ENCODE measurements at places on chromosomes 5 and 9. TPM values are rescaled to one million over a fixed set of nuclear protein-coding genes. Genes with fewer than 3 reads are reported as not detected.

- peak overlapping the region; percentile 49 for H3K27ac ChIP-seq
- peaks cover 30% of the 10 kb centered on the region for H3K4me1 ChIP-seq
- DNase-seq = no peak
These were observed 11.9 kb downstream of the EHMT1 start for GRCh38 chr9:137630679-137631078.

DNA sequence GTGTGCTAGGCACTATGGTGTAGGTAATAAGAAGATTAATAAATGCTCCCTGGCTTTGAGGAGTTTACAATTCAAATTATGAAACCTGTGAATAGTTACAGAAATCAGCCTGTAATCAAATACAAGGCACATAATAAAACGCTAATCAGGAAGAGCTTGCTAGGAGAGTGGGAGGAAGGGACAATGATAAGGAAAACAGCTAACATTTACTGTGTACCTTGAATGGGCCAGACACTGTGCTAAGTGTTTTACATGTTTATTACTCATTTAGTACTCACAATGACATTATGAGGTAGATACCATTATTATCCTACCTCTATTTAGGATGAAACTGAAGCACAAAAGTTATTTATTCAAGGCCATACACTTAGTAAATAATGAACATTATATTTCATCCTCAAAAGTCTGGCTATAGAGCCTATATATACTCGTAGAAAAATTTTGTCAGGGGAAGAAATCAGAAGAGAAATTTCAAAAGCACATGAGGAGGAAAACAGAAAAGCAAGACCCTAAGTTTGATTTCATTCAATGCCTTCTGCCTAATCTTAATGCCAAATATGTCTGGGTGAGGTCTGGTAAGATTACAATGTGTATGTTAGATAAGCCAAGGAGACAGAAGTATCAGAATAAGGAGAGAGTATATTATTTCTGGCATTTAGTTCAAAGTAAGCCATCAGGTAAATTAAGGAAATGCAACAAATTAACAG is 35.9 kb downstream of the AFF4 start:
- H3K27me3 ChIP-seq = no peaks in the 10 kb centered on the region
- H3K27ac ChIP-seq = no peak overlapping the region
- no peak for DNase-seq

DNA sequence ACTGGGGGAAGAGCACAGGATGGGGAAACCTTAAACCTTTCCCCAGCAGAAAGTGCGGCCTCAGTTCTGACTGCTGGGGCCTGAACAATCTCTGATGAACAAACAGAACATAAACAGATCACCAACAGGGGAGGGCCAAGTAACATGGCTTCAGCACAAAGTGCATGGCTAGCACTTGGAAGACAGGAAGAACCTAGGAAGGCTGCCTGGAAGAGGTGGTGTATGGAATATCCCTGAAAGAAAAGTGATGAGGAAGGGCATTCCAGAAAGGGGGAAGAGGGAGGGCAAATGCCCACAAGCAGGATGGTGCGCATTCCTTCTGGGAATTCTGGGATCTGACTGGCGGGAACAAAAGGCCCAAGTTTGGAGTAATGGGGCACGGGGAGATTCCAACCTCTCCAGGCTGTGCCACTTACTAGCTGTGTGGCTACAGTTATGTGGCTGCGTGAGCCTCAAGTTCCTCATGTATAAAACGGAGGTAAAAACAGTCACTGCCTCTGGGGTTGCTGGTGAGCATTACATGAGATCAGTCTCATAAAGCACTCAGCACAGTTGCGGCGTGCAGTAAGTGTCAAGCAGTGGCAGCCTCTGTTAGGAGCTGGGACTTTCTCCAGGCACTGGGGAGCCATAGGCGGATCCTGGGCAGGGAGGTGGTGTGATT is 1.6 kb downstream of the PDGFRB start:
- DNase-seq = no peak
- H3K27ac ChIP-seq = peak overlapping the region; percentile 87
- H3K4me3 ChIP-seq = peak overlapping the region; percentile 95
- peaks cover 19% of the 10 kb centered on the region for H3K36me3 ChIP-seq
- peaks cover 48% of the 10 kb centered on the region for H3K4me1 ChIP-seq

GRCh38 chr5:74337984-74338310 is 302.6 kb downstream of the ENC1 start:
- no peaks in the 10 kb centered on the region for H3K4me1 ChIP-seq
- no peak for DNase-seq
- no peak overlapping the region for H3K27ac ChIP-seq
- no peak overlapping the region for H3K4me3 ChIP-seq

- no peak overlapping the region for H3K4me3 ChIP-seq
- H3K4me1 ChIP-seq = no peaks in the 10 kb centered on the region
- H3K27me3 ChIP-seq = peaks cover 35% of the 10 kb centered on the region
These were observed 175.1 kb upstream of the DAB2 start for GRCh38 chr5:39599721-39600431.

- H3K27me3 ChIP-seq = peaks cover 33% of the 10 kb centered on the region
- peaks cover 11% of the 10 kb centered on the region for H3K36me3 ChIP-seq
- no peak overlapping the region for H3K4me3 ChIP-seq
- no peaks in the 10 kb centered on the region for H3K4me1 ChIP-seq
These were observed 67.2 kb downstream of the TSSK1B start for GRCh38 chr5:113367586-113367985.

- no peak overlapping the region for H3K4me3 ChIP-seq
- peaks cover 23% of the 10 kb centered on the region for H3K27me3 ChIP-seq
- no peak overlapping the region for H3K27ac ChIP-seq
- no peaks in the 10 kb centered on the region for H3K4me1 ChIP-seq
These were observed 100.4 kb upstream of the PAM start for GRCh38 chr5:102654559-102655349.

DNA sequence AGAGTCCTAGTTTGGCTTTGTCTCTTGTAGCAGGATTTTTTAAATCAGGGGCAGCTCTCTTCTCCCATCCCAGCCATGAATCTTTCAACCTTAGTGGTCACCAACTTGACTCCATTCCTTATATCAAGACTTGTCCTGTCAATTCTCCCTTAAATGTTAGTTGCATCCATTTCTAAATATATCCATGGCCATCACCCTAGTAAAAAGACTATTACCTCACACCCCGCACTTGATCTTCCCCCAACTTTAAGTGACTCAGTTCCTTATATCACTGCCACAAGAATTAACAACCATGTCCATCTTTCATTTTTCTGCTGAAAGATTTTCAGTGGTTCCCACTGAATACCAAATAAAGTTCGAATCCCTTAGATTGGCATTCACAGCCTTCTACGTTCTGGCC is 67.0 kb downstream of the STX17 start:
- peaks cover 16% of the 10 kb centered on the region for H3K36me3 ChIP-seq
- no peak overlapping the region for H3K27ac ChIP-seq
- no peak for DNase-seq
- no peaks in the 10 kb centered on the region for H3K4me1 ChIP-seq

- no peak for DNase-seq
- H3K4me1 ChIP-seq = peaks cover 33% of the 10 kb centered on the region
- H3K27me3 ChIP-seq = no peaks in the 10 kb centered on the region
- H3K27ac ChIP-seq = peak overlapping the region; percentile 30
- no peak overlapping the region for H3K4me3 ChIP-seq
These were observed 76.2 kb downstream of the ARHGAP26 start for GRCh38 chr5:142846406-142846805.

DNA sequence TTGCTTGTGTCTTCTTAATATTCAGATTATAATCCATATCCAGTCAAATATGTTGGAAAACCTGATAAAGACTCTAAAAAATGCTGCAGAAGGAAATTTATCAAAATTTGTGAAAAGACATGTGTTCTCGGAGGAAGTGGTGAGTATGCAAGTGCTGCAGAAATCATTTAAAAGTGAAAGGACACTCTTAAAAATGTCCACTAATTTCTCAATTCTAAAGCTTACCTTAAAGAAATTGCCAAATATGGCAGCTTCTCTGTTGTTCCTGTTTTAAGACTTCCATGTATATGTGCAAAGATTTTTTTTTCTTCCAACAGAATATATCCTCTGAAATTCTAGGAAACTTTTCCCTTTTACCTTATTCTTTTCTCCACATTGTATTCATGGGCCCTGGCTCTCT is 32.4 kb downstream of the PTCD2 start:
- H3K27ac ChIP-seq = no peak overlapping the region
- no peaks in the 10 kb centered on the region for H3K27me3 ChIP-seq
- H3K36me3 ChIP-seq = peaks cover 7% of the 10 kb centered on the region

DNA sequence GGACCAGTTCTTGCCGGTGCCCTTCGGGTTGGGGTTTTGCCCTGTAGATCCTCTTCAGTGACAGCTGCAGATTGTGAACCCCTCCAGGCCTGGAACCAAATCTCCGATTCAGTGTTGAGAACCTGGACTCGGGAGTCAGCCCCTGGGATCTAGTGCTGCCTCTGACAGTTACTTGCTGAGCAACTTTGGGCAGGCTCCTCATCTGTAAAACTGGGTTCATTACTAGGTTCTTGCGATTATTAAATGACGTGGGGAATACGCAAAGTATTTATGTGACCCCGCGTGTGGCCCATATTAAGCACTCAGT is 600 bp downstream of the ERCC6L2 start:
- H3K4me1 ChIP-seq = peaks cover 27% of the 10 kb centered on the region
- DNase-seq = no peak
- H3K36me3 ChIP-seq = peaks cover 35% of the 10 kb centered on the region
- H3K4me3 ChIP-seq = no peak overlapping the region

DNA sequence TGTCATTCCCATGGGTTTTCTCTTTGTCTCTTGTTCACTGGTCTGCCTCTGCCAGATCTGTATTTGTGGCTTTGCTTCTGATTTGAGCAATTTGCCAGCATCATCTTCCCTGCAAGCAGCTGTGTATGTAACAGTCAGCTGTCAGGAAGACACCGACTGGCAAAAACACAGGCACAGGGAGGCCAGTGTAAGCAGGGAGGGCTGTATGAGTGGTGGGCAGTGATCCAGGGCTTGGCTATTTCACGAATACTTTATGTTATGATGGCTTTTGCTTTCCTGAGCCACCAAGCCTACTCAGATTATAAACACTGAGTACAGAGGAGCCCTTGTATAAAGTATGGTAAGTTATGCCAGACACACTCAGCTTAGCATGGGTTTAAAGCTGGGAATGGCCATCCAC is 11.6 kb downstream of the BNIP1 start:
- H3K4me1 ChIP-seq = peaks cover 4% of the 10 kb centered on the region
- no peak for DNase-seq
- H3K27me3 ChIP-seq = no peaks in the 10 kb centered on the region
- peaks cover 12% of the 10 kb centered on the region for H3K36me3 ChIP-seq
- no peak overlapping the region for H3K27ac ChIP-seq
- no peak overlapping the region for H3K4me3 ChIP-seq

Gene SERF1A
- 6.8 TPM for total RNA-seq

GRCh38 chr5:148791334-148791667 is 35.1 kb upstream of the ADRB2 start:
- H3K27me3 ChIP-seq = peaks cover 15% of the 10 kb centered on the region
- H3K4me1 ChIP-seq = peaks cover 15% of the 10 kb centered on the region
- no peak for DNase-seq
- H3K4me3 ChIP-seq = no peak overlapping the region
- H3K36me3 ChIP-seq = peaks cover 3% of the 10 kb centered on the region

GRCh38 chr5:68499987-68500386 is 284.4 kb downstream of the PIK3R1 start:
- H3K4me1 ChIP-seq = no peaks in the 10 kb centered on the region
- H3K27ac ChIP-seq = no peak overlapping the region
- peaks cover 1% of the 10 kb centered on the region for H3K36me3 ChIP-seq
- no peak overlapping the region for H3K4me3 ChIP-seq

DNA sequence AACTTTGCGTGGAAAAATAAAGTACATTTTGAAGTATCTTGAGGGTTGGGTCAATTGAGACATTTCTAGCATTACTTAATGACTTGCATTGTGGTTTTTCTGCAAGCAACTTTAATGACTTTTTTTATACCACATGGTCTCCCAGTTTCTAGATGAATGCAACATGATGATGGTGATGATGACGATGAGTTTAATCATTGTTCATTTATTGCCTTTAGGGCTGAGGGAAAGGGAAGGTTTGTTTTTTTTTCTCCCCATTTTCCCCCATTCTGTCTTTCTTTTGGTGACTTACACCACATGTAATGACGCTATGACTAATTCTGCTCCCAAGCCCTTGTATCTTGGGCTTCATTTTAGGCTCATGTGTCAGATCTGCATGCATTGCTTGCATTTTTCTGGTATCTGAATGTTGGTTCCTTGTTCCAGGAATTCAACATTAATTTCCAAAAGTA is 57.7 kb upstream of the NXNL2 start:
- H3K4me1 ChIP-seq = peaks cover 12% of the 10 kb centered on the region
- peaks cover 25% of the 10 kb centered on the region for H3K36me3 ChIP-seq
- no peak overlapping the region for H3K27ac ChIP-seq
- H3K4me3 ChIP-seq = no peak overlapping the region
- no peaks in the 10 kb centered on the region for H3K27me3 ChIP-seq
